CD4-positive, alpha-beta T cell treated with Interleukin-15 for 4 hours (primary cell): ENCODE measurements at places on chromosomes 6 and 20.

- DNase-seq, result no peak
These were observed 84.9 kb upstream of the NAA20 start for GRCh38 chr20:19932170-19932667.

DNA sequence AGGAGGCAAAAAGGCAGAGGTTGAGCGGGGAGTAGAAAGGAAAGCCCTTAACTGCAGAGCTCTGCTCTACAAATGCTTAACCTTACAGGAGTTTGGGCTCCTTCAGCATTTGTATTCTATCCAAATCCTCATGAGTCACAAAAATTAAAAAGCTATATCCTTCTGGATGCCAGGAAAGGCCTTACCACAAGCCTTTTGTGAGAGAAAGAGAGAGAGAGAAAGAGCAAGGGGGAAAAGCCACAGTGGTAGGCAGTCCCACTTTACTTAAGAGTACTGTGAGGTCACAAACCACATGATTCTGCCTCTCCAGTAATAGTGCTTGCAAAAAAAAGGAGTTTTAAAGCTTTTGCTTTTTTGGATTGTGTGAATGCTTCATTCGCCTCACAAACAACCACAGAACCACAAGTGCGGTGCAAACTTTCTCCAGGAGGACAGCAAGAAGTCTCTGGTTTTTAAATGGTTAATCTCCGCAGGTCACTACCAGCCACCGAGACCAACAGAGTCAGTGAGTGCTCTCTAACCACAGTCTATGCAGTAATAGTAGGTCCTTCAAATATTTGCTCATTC is at the start of gene RUNX2:
Gene RUNX2, plus strand, starts transcription at position 375 of the 567 bp plus-strand sequence. CDS start 397 bp downstream, outside the sequence.
- DNase-seq, result no peak

GRCh38 chr6:18425218-18425617 is 38.1 kb downstream of the RNF144B start:
- DNase-seq, result no peak

DNA sequence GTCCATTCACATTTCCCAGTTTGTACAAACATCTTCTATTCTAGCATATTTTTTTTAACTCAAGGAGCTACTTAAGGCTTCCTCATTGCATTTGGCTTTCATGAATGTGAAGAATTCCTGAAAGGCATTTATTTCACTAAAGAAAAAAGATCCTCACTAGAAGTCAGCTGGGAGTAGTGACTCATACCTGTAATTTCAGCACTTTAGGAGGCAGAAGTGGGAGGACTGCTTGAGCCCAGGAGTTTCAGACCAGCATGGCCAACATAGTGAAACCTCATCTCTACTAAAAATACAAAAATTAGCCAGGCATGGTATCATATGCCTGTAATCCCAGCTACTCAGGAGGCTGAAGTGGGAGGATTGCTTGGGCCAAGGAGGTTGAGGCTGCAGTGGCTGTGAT is 30.9 kb upstream of the XRN2 start:
- DNase-seq, result no peak

DNA sequence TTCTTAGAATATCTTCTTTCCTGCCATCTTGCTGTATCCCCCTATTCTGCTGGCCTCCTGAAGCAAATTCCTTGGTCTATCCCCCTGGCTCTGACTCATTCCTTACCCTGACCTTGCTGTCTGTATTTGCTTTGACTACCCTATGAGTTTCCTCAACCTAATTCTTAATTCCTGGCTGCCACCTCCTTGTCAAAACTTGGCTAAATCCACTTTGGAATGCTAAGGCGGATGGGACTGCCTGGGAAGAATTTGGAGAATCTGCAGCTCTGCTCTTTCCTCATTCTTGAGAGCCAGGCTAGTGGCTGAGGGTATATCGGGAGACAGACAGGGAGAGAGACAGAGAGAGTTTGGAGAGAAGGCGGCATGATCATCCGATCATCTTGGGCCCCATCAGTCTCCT is 24.4 kb downstream of the CAP2 start:
- no peak for DNase-seq

- no peak for DNase-seq
These were observed 14.9 kb downstream of the NT5E start for GRCh38 chr6:85464722-85465150.

GRCh38 chr6:138882369-138883017 is 86.6 kb downstream of the ECT2L start:
- no peak for DNase-seq

GRCh38 chr20:9352739-9353138 is 161.7 kb upstream of the LAMP5 start:
- no peak for DNase-seq

DNA sequence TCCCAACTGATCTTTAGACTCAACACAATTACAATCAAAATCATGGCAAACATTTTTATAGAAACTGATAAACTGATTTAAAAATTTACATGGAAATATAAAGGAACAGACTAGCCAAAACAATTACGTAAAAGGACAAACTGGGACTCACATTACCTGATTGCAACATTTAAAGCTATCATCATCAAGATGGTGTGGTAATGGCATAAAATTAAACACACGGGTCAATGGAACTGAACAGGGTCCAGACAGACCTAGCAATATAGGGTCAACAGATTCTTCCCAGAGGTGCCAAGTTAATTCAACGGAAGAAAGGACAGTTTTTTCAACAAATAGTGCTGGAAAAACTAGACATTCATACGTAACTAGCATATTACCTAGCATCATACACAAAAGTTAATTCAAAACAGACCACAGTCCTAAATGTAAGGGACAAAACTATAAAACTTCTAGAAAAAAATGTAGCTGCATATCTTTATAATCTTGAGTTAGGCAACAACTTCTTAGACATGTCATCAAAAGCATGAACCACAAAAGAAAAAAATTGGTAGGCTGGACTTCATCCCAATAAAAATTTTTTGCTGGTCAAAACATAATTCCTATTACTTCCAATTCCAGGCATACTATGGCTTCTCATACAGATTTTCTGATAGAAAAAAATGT is 147.4 kb upstream of the BEND6 start:
- no peak for DNase-seq

DNA sequence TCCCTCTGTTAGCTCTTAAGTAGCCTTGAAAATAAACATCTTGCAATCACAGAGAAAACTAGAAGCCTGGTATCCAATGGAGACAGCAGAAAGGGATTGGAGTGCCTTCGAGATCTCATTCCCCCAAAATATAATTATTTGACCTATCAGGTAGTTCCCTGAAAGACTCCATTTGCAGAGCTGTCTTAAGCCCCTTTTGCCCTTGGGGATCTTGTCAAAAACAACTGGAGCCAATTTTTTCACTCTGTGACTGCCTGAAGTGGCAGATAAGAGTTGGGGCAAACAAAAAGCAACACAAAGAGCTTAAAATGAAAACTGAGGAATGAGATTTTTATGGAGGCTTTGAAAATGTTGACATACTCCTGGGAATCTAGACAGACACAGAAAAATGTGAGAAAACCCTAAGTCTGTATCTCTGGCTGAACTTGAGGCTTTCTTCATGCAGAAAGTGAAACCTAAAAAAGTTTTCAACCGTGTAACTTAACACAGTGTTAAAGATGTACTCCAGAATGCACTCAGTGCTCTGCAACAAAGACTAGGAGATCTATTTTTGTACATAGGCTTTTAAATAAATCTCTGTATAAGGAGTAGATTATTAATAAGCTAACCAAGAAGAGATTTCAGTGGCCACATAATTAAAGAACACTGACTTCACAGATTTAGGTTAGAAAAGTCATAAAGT is 971.1 kb upstream of the MAN1A1 start:
- DNase-seq, result no peak

DNA sequence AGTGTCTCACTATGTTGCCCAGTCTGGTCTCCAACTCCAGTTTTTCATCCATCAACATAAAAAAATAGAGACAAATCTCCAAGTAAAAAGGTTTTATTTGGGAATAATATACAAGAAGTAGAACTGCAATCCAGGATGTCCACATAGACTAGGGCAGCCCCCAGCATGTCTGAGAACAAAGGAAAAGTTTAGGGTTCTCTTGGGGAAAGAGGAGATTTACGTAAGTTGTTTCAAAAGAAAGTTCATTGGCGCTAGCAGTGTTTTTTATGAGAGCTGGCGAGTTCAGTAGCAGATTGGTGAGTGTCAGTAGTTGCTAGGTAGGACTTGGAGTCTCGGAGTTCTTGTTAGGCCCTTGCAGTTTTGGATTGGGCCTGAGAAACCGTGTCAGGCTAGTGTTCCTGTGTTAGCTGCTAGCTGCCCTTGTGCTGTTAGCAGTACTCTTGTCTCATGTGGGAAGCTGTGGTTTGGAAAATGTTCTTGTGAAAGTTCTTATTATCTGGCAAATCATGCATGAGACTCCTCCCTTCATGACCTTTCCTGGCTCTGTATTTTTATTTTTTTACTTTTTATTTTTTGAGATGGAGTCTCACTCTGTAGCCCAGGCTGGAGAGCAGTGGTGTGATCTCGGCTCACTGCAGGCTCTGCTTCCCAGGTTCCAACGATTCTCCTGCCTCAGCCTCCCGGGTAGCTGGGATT is 24.7 kb downstream of the TTLL9 start:
- peak; percentile 20 for DNase-seq

DNA sequence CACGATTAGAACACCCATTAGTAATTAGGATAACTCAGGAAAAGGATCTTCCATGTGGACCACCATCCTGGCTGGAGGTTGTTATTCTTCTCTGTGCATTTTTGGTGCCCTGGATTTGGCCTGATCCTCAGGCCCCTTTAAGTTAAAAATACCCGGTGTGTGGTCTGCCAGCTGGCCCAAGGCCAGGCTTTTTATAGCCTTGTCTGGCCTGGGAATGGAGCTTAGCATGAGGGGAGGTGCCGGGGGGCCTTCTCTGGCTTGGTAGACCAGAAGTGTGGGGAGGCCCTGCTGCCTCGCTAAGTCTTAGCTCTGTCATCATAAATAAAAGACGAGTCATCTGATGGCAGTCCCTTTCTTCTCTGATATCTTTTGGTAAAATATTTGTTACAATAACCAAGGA is 71.4 kb downstream of the ARID1B start:
- DNase-seq, result no peak

GRCh38 chr6:81997090-81997926 is 244.8 kb upstream of the TENT5A start:
- DNase-seq, result no peak

DNA sequence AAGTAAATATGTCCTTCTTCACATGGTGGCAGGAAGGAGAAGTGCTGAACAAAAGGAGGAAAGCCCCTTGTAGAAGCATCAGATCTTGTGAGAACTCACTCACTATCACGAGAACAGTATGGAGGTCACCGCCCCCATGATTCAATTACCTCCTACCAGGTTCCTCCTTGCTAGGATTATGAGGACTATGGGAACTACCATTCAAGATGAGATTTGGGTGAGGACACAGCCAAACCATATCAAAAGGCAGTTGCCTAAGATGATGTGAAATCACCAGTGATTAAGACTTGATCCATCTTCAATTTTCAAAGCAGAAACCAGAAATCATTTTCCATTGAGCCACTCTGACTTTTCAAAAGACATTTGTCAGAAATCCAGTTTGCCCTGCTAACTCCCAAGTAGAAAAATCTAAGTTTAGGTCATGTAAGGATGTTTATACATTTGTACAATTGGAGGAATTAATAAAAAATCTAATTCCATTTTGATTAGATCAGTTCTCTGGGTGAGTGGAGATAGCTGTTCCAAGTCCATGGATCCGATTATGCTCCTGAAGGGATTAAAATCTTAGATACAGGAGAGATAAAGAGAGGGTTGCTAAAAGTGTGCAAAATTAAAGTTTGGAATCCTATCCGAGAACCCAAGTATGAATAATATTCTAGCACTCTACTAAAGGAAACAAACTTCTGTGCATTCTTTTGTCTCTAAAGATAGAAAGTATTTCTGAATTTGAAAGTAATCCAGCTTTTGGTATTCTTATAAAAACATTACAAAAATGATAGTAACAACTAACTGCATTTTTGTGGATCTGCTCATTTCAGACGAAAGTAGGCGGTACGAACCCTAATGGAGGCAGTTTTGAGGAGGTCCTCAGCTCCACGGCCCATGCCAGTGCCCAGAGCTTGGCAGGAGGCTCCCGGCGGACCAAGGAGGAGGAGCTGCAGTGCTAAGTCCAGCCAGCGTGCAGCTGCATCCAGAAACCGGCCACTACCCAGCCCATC is 39.5 kb downstream of the HDDC2 start:
- DNase-seq, result no peak
